ENCODE measurements at places on chromosomes 6 and 20.

DNA sequence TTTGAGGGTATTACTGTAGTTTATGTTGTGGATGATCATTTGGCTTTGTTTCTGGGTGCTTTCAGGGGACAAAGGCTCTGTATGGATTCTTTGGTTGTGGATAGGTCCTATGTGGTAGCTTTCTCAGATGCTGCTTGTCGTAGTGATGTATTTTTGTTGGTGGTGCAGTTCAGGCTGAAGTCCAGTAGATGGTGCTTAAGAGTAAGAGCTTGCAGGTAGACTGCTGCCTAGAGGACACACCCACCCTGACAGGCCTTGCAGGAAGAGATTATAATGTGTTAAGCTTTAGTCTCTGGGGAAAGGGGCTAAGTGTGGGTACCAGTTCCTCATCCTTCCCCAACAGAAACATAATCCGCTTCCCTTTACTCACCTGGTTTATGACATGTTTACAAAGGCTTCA lies 62.6 kb upstream of the ADGRB3 start:
- peak; percentile 71 for DNase-seq

DNA sequence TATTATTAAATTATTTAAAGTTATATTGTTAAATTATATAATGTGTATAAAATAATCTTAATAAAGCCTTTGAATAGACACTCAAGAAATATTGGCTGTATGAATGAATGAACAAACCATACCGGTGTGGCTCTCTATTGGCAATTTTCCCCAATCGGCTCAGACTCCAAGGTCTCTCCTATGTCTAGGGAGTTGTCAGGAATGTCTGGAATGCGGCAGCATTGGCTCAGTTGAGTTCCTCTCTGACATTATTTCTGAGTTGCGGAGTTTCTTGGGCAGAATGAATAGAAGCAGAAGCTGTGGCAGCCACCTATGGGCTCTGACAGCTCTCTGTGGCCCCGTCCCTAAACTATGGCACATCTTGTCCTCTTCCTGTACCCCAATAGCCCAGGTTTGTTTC lies 111.0 kb downstream of the SOBP start:
- DNase-seq: no peak

GRCh38 chr20:38725148-38725901 lies 1.0 kb downstream of the SLC32A1 start:
- no peak for DNase-seq

GRCh38 chr6:40807484-40807883 lies 220.3 kb upstream of the LRFN2 start:
- no peak for DNase-seq

- DNase-seq: no peak
Measured at GRCh38 chr6:40344566-40345167, 242.5 kb downstream of the LRFN2 start.

DNA sequence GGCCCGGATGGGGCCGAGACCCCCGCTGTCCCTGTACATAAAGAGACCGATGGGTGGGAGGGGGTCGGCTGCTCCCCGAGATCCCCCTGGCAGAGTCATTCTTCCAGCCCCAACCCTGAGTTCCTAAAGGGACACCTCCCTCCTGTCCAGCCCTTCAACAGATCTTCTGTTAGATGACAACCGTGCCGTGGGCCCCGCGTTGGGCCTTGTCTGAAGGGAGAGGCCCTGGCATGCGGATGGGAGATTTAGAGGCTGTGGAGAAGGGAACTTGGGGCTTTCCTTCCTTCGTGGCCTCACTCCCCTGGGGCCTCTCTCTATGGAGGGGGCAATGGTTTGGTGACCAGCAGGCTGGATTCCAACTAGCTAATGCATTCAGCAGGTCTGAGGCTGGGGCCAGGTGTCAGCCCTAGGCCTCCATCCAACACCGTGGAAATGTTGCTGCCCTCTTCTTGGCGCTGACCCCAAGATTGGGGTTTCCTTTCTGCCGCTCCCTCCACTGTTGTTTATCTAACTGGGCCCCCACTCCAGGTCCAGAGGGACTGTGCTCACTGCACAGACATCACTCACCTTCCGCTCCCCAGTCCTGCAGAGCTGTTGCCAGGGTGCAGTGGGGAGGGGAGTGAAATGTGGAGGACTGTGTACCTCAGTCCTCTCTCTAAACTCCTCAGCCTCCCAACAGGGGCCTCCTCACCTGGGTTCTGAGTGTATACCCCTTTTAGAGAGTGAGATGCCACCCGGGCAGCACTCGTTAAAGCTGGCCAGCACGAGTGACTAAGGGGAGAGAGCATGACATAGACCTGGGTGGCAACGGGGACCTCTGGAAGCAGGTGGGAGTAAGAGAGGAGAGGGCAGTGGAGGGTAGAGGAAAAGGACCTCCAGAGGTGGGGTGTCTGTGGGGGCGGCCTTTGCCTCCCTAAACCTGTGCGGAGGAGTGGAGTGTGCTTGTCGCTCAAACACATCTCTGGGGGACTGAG lies 6.7 kb downstream of the TMEM151B start:
- DNase-seq: no peak

DNA sequence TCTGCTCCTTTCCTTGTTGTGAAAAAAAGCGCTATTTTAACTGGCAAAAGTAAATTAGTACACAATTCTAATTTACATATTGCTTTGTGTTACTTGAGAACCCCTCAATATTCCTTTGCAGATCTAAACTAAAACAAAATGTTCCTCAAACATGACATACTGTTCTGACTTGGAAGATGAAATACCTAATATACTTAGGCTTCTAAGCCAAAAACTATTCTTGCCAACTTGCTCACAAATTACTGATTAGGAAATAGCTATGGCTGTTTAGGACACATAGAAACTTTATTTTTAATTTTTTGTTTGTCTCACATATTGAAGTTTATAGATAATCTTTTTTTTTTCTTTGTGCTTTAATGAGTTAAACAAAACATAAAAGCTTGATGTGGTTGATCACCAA lies 542.2 kb downstream of the GRIK2 start:
- DNase-seq: no peak

GRCh38 chr6:78460711-78461110 lies 406.6 kb upstream of the IRAK1BP1 start:
- DNase-seq: no peak

DNA sequence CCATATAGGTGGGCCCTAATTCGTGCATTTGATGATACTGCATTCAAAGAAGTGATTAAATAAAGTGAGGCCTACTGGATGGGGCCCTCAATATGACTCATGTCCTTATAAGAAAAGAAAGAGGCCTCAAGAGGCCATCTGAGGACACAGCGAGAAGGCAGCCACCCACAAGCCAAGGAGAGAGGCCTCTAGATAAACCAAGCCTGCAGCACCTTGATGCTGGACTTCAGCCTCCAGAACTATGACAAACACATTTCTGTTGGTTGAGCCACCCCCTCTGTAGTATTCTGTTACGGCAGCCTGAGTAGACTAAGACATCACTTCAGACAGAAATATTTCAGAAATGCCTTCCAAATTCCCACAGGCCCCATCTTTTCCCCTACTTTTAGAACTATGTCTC lies 82.5 kb upstream of the PLEKHG1 start:
- no peak for DNase-seq

DNA sequence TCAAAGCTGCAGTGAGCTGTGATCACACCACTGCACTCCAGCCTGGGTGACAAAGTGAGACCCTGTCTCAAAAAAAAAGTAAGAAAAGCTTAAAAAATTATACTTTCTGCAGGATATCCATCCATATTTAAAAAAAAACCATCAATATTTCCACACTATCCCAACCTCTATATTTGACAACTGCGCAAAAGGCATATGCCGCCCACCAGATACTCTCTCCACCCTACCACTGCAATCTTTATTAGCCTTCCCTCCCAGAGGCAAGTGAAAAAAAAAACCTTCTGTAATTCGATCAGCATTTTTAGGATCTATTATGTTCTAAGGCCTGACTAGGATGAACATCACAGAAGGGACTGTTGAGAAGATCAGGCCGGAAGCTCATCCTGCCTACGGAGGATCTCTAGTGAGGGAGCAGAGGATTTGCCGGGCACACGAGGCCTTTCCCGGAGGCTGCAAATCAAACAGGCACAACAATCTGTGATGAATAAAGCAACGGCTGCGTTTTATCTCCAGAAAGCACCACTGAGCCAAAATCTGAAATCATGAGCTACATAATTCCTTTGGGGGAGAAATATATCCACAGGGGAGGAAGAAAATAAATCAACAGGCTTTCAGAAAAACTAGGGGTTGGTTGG lies 65.9 kb downstream of the GFOD1 start:
- DNase-seq: no peak

- DNase-seq: no peak
Measured at GRCh38 chr6:113691260-113691656, 165.9 kb upstream of the MARCKS start.

- peak; percentile 45 for DNase-seq
Measured at GRCh38 chr20:40942006-40942405, 86.6 kb upstream of the TOP1 start.

GRCh38 chr6:99246602-99247001 lies 102.9 kb downstream of the FAXC start:
- DNase-seq: no peak

DNA sequence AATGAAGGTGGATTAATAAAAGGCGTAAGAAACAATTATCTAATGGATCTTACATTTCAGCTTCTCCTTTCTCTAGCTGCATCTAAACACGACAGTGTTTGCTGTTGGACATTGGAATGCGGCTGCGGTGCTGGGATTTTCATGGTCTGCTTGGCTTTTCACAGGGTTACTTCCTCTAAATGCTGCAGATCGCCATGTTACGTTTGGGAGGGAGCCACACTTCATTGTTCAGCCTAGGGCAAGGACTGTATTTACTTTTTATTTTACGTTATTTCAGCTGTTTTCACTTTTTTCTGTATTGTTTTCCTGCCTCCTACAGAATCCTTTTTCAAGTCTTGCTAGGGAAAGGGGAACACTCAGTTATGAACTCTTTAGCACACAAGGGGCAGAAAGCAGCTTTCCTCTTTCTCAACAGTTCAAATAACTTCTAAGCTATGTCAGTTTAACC lies 97.9 kb upstream of the MTHFD1L start:
- no peak for DNase-seq

DNA sequence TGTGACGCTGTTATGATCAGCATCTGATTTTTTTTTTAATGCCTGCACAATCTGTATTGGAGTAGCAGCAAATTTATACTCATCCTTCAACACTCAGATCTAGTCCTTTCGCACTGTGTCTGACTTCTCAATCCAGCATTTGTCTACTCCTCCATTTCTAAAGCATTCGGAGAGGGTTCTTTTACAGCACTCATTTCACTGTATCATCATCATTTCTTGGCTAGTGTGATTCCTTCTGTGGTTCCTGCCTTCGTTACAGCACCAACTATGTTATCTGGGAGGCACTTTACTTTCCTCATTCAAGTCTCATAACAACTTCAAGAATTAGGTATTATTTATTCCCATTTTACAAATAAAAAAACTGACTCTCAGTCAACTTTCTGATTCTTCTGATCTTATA lies 18.0 kb downstream of the NUDT3 start:
- DNase-seq: no peak

DNA sequence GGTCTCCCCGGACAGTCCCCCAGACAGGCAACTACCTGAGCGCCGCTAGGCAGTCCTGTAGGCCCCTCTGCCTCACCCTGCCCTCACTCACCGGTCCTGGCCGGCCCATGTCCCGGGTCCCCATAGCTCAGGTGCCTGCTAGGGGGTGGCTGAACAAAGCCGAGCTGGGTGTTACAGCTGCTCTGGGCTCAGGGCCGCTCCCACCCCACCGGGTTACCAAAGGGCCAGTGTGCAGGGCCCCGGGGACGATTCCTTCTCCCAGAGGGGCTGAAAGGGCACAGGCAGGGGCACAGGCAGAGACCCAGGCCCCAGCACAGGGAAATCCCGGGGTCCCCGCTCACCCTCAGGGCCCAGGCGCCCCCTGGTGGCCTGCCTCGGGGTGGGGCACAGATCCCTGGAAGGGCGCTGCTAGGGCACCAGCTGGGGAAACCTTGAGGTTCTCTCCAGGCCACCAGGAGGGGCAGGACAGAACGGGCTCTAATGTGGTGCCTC lies 118.4 kb downstream of the GRM4 start:
- DNase-seq: peak; percentile 75

GRCh38 chr6:43172104-43173007 lies 1.3 kb downstream of the SRF start:
- peak; percentile 45 for DNase-seq

DNA sequence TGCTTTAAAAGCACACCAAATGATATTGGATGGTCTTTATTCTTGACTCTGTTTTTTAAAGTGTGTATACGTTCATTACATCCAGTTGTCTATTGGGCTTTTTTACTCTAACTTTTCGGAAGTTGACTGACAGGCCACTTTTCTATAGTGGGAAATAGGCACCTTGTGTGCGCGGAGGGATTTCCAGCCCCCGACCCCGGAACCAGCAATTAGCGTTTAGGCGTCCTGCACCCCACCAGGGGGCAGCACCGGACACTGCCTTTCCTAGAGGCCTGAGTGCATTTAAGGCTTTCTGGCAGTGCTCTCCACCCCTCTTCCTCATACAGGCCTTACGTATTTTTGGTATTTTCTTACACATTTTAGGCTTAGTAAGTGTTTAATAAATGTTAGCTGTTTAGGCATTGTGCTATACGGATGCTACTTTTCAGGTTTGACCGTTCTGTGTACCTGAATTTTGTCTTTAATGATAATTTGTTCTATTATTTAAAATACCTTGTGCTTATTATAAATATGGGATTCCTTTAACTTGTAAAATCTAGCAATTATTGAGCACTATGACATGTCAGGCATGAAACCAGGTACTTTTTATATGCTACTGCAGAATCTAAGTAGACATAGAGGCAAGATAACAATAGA lies 231.8 kb downstream of the BCKDHB start:
- peak; percentile 92 for DNase-seq

- DNase-seq: no peak
Measured at GRCh38 chr6:6629402-6629801, 40.9 kb downstream of the LY86 start.

DNA sequence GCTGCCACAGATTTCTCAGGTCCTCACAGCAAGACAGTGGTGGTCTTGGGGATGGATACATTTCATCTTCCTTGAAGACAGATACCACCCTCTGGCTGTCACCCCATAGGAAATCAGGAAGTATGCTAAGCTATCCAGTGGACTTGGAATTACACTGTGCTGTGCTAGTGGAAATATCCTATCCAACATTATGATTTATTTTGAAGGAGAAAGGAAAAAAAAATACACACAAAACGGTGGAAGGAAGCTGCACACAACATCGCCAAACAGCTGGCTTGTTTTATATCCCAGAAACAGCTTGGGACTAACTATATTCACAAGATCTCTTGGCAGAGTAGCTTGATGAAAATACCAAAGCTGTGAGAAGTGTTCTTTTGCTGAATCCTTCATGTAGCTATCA lies 257.6 kb downstream of the LAMA2 start:
- DNase-seq: no peak

- DNase-seq: no peak
Measured at GRCh38 chr20:59074456-59074855, 31.9 kb upstream of the PRELID3B start.
